Stimulated activated naive CD4-positive, alpha-beta T cell treated with Interleukin-2 at 50 U/mL for 16 hours (primary cell): ENCODE measurements at places on chromosomes 2 and 18.
A peak's percentile ranks its signal among the peaks of the same experiment; 100 is the strongest.

GRCh38 chr2:100959225-100959880 lies 42.7 kb upstream of the RPL31 start:
- DNase-seq = no peak

GRCh38 chr18:47932603-47933002 lies 2.1 kb upstream of the SMAD2 start:
- no peak for DNase-seq

DNA sequence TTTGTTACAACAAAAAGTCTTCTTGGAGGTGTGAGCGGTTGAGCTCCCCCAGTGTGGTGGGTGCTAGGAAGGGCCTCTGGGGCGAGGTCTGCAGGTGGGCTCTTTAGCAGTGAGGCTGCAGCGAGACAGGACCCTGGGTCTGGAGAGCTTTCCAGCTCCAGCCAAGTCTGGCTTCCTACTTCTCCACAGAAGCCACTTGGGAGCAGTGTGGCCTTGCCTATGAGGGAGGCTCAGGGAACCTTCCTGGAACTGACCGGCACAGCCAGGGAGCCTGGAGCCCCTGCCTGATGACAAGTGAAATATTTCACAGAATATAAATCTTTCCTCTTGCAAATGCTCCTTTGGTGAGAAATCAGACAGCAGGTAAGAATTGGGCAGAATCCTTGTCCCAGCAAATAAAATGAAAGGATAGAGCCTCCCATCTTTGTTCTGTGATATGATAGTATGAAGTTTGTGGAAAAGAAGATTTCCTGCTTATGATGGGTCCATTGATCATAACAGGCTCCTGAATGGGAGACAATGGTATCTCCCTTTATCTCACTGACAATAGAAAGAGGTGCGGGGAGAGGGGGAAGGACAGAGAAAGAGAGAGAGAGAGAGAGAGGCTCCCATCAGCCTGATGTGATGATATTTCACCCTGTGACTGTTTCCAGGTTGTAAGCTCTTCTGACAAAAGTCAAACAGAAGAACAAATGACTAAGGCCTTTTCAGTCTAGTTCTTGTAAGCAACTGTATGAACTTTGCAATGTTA lies 289.8 kb upstream of the SPRED2 start:
- no peak for DNase-seq

DNA sequence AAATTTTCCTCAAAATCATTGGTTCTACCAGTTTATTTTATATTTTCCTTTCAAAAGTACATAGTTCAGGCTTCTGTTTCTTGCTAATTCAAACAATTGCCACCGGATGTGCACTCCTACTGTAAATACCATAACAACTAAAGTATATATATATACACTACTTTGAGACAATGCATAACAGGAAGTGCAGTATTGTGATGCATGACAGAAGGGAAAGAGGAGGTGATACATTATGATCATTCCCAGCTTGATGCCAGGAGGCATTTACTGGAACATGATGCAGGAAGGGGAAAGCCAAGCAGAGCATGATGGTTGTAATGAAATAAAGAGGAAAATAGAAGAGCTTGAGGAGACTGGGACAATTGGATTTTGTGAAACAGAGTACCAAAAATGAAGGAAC lies 215.2 kb upstream of the NT5C1B start:
- DNase-seq = no peak

DNA sequence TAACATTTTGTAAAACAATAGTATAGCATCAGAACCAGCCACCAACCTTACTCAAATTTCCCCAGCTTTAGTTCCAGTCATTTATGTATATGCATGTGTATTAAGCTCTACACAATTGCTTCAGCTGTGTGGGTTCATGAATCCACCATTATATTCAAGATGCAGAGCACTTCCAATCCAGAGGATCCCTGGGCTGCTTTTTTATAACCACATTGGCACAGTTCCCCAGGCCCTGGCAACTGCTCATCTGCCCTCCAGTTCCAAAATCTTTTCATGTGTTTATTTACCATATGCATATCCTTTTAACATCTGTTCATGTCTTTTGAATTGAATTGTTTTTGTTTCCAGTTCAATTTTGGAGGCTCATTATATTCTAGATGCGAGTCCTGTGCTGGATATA lies 482.9 kb upstream of the HS6ST1 start:
- DNase-seq = no peak

DNA sequence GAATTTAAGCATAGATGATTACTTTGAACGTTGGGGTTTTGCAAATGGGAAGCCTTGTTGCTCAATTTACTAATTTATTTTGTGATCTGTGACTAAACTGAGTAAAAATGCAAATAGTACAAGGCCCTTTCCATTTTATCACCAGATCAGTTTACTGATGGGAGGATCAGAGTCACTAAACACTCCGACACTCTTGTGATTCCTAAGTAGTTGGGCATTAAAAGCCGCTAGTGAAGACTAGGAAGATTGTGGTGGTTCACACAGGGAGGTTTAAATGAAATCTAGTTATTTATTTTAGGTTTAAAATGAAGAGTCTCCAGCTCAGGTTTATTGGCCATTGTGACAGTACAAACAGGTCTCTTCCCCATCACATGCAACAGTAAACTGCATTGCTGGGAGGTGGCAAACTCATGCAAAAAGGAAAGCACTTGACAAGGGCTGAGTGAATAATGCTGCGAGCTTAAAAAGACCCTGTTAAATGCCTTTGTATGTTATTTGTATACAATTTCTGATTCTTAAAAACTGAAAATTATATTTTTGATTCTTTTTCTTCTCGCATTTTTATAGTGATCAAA lies 394.8 kb upstream of the FANCL start:
- DNase-seq = no peak

GRCh38 chr2:67201521-67201920 lies 195.6 kb upstream of the ETAA1 start:
- no peak for DNase-seq

DNA sequence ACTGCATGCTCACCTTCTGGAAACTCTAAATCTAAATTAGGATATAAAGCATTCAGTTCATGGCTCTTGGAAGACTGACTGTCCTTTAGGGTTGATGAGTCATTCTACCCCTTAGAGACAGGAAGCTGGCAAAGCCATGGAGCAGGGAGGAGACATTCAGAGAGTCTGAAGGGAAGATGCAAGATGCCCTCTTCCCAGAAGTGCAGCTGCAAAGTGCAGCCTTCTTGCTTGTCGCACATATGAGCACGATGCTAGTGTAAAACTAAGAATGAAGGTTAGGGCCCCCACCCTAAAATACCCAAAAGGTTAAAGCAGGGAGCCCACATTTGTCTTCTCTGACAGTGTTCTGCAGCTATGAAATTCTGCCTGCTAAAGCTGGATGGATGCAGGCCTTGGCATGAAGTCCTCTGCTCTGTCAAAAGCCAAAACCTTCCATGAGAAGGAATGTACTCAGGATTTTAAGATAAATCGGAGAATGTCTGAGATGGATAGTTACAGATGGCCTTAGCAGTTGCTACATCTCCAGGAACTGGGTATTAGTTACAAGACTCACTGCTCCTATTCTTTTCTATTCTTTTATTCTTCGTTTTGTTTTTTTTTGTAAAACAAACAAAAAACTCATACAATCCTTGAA lies 89.7 kb downstream of the POLE4 start:
- DNase-seq = no peak

DNA sequence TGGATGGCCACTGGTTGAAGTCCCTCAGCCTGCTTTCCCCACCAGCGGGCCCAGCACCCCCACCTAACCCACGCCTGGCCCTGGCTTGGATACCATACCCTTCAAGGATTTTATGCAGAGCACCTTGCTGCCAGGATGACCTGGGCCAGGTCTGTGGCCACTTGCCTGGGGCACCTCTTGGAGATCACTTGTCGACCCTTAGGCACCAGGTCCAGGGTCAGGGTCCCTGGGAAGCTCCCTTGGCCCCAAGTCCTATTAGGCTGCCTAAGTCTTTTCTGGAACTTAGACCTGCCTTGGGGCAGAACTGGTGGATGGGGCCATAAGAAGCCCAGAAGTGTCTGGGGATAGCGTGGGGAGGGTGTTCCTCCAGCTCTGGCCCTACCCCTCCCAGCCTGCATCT lies 39.1 kb downstream of the FOSL2 start:
- DNase-seq = no peak

DNA sequence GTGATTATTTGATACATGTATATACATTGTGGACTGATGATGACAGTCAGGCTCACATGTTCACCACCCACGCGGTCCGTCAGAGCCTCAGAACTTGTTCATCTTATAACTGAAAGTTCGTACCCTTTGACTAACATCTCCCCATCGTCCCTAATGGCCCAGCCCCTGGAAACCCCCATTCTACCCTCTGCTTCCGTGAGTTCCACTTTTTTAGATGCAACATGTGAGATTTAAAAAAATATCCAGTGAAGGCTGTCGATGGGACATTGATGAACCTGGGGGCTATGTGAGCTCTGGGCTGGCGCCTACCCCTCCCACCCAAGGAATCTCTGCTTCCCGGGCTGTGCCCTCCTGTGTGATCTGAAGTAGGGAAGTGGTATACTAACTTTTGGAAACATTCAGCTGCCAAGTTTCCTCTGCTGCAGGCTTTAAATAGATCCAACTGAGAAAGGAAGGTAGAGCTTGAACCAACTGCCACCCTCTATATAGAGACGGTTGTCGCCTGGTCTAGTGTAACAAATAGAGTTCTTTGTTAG lies 163.8 kb downstream of the FAM210A start:
- DNase-seq = peak; percentile 90

GRCh38 chr2:216774180-216774579 lies 78.8 kb upstream of the IGFBP5 start:
- no peak for DNase-seq

GRCh38 chr2:168156661-168157060 lies 90.7 kb downstream of the STK39 start:
- DNase-seq = no peak

DNA sequence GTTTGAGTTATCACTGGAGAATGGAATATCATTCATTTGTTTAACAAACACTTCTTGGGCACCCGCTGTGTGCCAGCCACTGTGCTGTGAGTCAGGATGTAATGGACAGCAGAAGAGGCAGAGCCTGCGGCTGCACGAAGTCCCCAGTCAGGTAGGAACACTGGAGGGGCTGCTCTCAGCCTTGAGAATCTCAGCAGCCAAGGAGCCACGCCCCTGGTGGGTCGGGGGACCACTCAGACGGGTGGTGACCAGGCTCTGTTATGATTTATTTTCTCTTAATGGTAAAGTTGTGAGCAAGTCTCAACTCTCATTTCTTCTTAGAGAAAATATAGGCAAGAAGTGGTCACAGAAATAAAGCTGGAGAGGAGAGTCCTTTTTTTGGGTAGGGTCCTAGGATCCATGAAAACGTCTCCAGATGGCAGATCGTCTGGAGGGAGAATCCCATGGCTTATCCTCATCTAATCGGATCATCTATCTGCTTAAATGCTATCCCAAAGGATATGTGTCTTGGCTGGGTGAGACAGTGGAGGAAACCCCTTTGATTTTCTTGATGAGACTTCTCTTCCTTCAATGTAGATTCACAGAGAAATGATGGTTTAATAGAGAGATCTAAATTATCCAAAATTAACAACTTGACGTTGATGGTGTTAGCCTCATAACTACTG lies 129.1 kb upstream of the LGALSL start:
- no peak for DNase-seq

GRCh38 chr18:57223144-57223870 lies 76.4 kb downstream of the BOD1L2 start:
- no peak for DNase-seq

- DNase-seq = no peak
Measured at GRCh38 chr18:36107477-36107876, 21.7 kb downstream of the SLC39A6 start.

GRCh38 chr2:100292022-100292580 lies 30.2 kb downstream of the LONRF2 start:
- DNase-seq = peak; percentile 4

GRCh38 chr2:219627103-219628100 lies at the start of gene SLC4A3:
TSS of gene SLC4A3 (plus strand) at chr2:219627630. CDS start at chr2:219627993, 363 bp downstream.
- DNase-seq = no peak

- no peak for DNase-seq
Measured at GRCh38 chr2:209526561-209526960, 102.7 kb downstream of the MAP2 start.

GRCh38 chr2:64859312-64860212 lies 129.6 kb upstream of the SLC1A4 start:
- no peak for DNase-seq

DNA sequence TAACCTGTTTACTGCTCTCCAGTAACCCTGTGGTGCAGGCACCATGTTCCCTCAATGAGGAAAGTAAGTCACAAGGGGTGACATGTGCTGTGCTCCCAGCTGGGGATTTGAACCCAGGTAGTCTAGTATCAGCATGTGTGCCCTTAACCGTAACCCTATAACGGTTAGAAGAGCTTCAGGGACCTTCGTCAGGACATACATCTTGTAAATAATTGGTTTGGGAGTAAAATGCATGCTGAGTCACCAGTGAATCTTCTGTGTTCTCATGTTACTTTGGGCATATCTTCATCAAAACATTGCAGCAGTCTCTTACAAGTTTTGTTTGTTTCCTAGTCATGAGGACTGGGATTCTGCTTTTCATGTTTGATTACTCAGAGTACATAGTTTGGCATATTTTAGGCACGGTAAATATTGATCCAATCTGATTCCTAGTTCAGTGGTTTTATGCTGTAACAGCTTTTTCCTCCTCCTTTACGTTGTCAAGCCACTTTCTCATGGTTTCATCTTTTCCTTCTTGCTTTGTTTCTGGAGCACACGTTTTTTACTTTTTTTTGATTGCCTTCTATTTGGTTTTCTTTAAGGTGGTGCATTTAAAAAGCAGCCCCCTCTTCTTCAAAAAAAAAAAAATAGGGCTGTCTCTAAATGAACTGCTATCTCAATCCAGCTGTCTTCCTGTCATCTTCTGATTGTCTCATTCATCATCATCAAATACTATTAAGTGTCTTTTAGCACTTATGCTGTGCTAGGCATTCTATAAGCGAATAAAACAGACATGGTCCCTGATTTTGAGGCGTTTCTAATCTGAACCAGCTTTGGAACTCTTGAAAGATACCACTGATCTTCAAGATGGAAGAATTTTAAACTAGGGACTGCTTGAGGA lies 50.4 kb downstream of the CLIP4 start:
- no peak for DNase-seq

DNA sequence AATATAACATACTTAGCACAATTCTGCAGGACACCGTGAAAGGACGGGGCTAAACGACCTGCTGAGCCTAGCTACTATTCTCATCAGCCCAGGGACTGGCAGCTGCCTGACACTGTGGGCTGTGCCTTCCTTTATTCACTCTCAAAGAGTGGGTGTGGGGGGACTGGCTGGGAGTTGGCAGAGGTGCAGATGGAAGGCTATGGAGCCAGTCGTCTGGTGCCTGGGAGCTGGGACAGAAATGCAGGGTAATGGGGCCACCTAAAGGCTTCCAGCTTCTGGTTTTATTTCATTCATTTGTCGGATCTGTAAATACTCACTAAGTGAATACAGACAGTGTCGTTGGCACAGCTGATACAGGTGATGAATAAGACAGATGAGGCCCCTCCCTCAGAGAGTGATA lies 56.0 kb upstream of the NFU1 start:
- DNase-seq = no peak

DNA sequence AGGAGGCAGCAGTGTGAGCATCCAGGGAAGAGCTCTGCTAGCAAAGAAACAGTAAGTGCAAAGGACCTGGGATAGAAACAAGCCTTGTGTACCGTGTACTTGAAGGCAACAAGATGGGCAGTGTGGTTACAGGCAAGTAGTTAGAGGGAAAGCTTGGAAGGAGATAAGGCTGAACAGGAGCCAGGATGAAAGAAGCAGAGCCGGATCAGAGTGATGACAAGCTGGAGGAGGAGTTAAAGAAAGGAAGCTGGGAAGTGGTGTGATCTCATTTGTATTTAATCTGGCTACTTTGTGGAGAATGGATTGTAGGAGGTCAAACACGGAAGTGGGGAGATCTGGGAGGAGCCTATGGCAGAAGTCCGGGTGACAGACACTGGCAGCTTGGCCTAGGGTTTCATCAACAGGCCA lies 44.7 kb upstream of the VPS54 start:
- no peak for DNase-seq
